T-helper 17 cell (primary cell): ENCODE measurements at places on chromosomes 1 and 21.

DNA sequence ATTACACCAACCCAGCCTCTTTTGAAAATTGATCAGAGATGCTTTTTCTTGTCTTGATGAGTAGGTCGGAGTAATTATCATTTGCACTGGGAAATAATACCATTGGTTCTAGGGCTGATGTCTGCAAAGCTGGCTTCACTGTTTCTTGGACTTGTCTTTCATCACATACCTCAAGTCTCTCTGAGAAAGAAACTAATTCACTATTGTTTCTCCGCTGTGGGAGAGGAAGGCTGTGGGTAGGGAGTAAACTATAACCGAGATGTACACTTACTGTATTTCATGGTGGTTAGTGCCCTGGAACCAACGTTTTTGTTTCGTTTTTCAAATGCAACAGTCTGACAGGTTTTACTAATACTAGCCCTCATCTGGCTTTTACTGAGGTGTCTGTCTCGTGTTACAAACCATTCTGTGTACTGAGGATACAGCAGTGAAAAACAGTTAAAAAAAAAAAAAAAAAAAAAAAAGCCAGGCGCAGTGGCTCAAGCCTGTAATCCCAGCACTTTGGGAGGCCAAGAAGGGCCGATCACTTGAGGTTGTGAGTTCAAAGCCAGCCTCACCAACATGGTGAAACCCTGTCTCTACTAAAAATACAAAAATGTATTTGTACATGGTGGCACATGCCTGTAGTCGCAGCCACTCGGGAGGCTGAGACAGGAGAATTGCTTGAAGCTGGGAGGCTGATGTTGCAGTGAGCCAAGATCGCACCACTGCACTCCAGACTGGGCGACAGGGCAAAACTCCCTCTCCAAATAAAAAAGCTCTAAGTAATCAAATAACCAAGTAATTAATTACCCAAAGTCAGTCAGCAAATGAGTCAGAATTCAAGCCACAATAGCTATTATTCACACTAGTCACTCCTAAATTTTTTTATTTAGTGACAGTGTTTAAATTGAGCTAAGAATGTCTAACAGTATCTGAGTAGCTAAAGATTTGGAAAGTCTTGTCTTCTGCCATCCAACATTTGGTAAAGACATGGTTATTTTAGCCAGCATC is 23.3 kb downstream of the TOMM20 start:
- DNase-seq: no peak

- DNase-seq: no peak
These were observed 16.5 kb downstream of the LSS start for GRCh38 chr21:46211786-46212720.

GRCh38 chr1:200535605-200536004 is 84.9 kb downstream of the KIF14 start:
- DNase-seq: no peak

DNA sequence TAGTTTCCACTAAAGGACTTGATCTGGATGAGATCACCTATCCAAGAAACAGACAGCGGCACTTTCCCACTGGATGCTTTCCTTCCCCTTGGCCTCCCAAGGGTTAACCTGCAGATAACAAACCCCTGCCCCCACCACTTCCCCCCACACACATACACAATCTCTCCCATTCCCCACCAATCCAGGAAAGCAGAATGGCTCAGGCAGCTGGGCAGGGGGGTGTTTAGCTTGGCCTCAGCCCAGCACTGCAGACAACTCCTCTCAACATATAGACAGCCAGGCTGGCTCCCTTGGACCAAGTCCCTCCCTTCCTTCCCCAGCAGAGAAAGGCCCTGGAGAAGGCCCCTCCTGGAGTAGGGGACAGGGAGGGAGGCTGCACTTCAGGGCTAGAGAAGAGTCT is 24.6 kb downstream of the PLEKHA6 start:
- no peak for DNase-seq

- no peak for DNase-seq
These were observed 76.4 kb downstream of the ADGRL2 start for GRCh38 chr1:81876901-81877733.

DNA sequence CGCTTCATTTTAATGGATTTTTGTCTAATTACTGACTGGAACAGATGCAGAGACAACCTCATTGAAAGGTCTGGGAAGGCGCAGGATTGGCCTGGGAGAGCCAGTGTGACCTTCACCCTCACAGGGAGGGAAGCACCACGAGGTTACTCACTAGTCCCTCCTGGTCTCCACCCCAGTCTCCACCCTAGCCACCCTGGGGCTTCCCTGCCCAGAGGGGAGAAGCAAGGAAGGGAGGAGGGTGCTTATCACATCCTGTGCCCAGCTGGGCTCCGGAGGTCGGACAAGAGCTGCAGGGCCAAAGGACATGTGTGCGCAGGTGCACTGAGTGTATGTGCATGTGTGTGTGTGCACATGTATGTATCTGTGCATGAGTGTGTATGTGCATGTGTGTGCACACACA is 220.1 kb upstream of the VAMP3 start:
- no peak for DNase-seq

DNA sequence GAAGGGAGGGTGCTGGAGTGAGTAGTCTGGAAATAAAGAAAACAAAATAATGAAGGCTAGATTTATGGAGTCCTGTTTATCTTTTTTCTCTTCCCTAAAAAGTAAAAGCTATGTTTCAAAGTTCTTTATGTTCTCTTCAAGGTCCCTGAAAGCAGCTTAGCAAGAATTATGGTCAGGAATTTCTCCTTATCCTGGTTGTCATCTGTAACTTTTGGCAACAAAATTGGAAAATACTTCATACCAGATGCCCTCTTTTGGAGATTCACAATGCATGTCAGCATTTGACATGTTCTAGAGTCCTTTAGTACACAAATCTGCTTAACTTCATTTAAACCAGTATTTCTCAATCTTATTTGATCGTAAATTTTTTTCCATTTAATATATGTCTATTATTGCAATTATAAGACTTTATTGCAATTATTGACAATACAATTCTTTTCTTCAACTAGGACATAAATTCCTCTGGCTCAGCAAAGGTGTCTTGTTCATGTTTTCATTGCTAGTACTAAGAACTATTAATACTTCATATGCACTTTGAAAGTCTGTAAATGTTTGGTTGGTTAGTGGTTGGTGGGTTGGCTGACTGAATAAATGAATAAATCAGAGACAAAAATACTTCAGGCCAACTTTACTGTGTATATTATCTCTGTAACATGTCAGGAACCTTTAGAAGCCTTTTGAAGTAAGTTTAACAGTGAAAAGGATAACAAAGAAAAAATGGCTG is 101.5 kb downstream of the ATP1B1 start:
- no peak for DNase-seq

DNA sequence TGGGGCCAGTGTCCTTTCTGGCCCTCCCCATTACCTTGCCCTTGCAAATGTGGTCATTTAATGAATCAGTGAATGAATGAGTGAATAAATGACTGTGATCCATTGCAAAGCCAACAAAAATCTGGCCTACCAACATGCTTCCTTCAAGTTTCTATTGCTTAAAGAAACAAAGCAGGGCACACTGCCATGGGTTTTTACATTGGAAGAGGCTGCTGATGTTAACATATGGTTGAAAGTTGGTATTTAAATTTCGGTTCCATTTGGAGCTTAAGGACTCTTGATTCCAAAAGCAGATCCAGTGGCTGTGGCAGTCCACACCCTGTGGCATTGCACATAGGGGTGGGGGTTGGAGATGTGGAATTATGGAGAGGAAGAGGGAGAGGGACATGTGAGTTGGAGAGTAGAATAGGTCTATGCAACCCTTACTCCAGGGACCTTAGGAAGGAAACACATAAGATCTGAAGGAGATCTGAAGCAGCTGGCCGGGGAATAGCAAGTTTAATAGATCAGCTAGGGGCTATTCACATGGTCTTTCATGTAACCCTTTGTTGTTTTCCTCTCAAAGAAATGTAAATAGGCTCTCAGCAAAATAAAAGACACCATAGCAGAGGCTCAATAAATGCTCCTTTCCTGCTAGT is 7.2 kb downstream of the ABCA4 start:
- DNase-seq: no peak

DNA sequence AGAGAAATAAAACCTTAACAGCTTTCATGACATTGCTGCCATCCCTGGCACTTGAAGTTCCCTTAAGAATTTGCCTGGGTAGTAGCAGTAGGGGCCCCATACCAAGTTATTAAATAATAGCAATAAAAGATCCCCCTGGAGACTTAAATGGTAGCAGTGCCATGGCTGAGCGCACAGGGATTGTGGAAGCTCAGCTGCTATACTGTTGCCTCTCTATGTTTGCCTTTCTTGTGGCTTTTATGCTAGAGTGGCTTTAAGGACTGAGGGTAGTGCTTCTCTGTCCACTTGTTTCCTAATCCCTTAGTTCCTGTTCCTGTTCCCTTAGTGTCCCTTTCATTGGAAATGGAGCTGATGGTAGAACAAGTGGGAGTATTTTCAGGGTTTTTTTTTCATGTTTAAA is 42.1 kb downstream of the NCF2 start:
- no peak for DNase-seq

DNA sequence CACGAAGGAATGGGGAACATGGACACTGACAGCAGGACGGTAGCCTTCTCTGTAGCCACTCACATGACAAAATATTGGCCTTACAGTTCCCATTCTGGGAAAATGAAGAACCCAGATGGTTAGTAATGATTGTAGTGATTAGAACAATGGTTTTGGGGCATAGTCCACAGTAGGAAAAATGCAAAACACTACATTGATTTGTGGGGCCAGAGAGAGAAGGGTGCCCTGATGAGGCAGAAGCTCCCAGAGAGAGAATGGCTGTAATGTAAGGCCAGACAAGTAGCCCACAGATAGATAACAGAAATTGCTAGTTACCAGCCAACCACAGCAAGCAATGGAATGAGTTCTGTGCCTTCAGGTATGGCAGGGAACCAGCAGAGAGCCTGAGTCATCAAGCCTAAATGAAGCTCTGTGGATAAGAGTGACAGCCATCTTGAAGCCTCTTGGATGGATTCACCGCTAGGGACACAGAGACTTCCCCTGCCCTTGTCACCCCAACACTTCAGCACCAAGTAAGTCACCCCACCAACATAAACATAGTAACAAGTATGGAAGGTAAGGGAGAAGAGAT is 206.1 kb downstream of the BACH1 start:
- no peak for DNase-seq
